Suprapubic skin (tissue), 4 donors: ENCODE measurements at places on chromosomes 4 and X. TPM values are rescaled to one million over a fixed set of nuclear protein-coding genes. Genes with fewer than 3 reads are reported as not detected.
A peak's percentile ranks its signal among the peaks of the same experiment; 100 is the strongest.

- DNase-seq: no peak
Observed at GRCh38 chr4:109213056-109213455, 89.4 kb downstream of the COL25A1 start.

DNA sequence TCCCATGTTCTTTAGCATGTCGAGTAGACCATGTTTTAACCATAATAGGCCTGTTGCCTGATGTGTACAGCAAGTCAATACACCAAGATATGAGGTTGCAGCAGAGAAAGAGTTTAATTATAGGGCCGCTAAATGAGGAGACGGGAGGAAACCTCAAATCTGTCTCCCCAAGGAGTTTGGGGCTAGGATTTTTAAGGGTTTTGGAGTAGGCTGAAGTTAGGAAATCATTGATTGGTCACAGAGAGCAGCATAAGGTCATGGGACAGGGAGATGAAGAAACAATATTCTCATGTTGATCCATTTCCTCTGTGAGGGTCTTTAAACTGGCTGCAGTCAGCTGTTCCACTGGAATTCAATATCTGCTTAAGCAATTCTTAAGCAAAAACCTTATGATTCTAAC lies 160.2 kb upstream of the GALNT7 start:
- DNase-seq: no peak

- no peak for DNase-seq
Observed at GRCh38 chr4:99208719-99209075, 10.3 kb downstream of the ADH6 start.

Gene GRID2
- not detected for total RNA-seq

Gene NLRP2B
- not detected for total RNA-seq

GRCh38 chr4:143082701-143083100 lies 102.0 kb upstream of the USP38 start:
- no peak for DNase-seq

Gene NR3C2
- 10.5 TPM for total RNA-seq

DNA sequence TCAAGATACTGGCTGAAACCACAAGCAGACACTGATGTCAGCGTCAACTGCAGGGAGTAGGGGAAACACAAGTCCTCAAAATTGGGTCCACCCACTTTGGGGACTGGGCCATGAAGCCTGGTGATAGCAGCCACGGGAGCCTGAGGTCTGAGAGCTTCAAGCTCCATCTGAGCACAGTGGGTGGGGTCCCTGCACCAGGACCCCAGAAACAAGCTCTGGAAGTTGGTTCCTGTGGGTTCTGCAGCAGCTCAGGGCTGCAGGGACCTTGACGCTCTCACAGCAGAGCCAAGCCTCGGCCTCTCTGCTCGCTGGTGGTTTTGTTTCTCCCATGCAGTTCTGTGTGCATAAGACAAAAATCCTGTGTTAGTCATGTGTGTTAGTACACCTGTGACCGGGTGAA lies 54.5 kb downstream of the CPLX1 start:
- no peak for DNase-seq

Gene NHS
- total RNA-seq: 9.9 TPM

DNA sequence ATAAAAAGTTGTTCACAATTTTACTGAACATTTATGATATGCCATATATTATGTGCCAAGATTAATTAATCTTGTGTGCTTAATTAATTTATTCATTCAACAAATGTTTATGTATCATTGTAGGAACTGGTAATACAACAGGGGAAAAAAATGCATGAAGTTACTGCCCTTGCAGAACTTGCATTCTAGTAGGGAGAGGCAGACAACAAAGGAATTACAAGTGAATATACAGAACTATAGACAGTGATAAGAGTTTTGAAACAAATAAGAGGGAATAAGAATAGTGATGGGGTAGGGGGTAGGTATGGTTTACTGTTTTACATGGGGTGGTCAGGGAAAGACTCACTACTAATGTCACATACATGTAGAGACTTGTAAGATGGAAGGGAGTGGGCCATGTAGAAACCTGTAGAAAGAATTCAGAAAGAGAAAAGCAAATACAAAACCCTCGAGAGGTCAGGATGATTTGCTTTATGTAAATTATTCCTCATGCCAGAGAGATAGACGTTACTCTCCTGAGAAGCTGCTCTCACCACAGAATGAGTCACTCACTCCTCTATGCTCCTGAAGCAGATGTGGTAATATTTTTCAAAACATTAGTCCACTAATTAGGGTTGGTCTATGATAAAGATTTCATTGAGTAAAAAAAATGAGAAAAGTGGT lies 855.0 kb upstream of the GRID2 start:
- DNase-seq: no peak

Gene SLC49A3
- total RNA-seq: 18.3 TPM

Gene ZDHHC15
- 0.65 TPM for total RNA-seq

GRCh38 chr4:119125931-119126330 lies 9.7 kb upstream of the MYOZ2 start:
- no peak for DNase-seq

Gene SSX2B
- not detected for total RNA-seq

DNA sequence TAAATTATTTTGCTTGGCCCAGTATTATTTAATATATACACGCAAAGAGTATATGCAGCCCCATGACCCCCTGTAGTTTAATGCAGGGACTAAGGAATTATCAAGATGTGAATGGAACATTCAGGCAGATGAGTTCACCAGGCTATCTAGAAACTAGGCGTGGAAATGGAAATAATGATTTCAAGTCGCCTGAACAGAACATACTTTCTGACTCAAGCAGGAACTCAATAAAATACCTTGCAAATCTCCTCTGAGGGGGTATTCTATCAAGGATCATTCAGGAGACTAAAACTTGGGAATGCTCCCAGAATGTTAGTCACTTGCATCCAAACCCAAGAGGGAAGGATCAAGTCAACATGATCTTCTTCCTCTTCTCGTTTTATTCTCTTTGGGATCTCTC lies 59.6 kb upstream of the RASSF6 start:
- no peak for DNase-seq

GRCh38 chr4:113978561-113979147 lies 793 bp downstream of the ARSJ start:
- DNase-seq: no peak

DNA sequence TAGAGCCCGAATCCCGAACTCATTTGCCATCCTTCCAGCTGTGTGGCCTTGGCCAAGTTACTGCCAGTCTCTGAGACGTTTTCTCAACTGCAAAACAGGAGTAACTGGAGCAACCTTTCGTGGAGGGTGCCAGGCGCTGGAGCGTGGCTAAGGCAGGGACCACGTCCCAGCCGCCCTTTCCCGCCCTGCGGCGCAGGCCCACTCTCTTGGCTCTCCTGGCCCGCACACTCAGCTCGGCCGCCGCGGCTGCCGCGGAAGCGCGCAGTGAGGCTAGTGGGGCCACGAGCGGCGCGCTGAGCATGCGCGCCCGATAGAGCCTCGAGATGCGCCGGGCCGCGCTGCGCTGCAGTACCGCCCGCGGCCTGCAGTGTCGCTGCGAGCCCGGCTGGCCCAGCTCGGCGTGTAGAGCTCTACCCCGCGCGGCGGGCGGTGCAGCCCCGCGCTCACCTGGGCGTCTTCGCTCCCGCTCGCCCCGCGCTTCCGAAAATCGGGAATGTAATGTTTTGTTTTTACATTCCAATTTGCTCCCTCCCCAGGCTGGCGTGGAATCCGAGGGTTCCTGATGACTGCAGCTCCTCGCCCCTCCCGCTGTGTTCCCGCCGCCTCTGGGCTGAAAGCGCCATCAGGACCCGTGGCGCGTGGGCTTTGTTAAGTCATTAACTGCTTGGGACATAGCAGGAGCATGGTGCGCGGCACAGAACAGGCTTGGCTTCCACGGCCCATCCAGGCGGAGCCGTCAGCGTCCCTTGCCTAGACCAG lies 4.0 kb upstream of the ZNF518B start:
- no peak for DNase-seq

GRCh38 chr4:66956852-66957251 lies 588.5 kb downstream of the CENPC start:
- DNase-seq: no peak

GRCh38 chr4:123092586-123092985 lies 170.2 kb upstream of the NUDT6 start:
- DNase-seq: no peak

- no peak for DNase-seq
Observed at GRCh38 chr4:126899331-126899801, 733.4 kb upstream of the INTU start.

Gene WDR17
- 0.65 TPM for total RNA-seq

DNA sequence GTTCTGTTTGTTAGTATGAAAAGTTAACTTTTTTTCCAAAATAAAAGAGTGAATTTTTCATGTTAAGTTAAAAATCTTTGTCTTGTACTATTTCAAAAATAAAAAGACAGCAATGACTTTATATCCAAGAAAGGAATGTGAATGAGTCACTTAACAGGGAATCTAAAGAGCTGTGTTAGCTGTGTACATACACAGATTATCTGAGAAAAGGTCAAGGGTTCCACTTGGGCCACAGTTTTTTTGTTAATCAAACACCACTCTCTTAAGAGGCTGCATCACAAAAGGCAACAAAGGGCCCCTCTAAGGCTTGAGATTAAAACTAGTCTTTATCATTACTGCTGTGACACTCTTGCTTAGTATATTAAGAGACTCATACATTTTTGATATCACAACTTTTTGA lies 82.1 kb downstream of the FIP1L1 start:
- DNase-seq: no peak

Gene RIBC1
- total RNA-seq: not detected

DNA sequence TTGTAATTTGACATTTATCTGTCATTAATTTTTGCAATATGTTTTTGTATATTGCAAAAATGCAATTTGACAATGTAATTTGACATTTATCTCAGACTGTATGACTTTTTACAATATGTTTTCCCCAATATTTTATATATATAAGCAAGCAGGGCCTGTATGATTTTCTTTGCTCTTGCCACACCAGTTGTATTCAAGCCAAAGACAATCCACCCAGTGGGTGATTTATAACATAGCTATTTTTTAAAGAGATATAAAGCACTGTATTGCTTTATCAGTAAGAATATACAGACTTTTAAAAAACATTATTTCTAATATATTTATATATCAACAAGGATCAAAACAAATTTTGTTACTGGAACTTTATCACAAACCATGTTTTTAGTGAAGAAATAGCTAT lies 47.3 kb downstream of the SLIT2 start:
- no peak for DNase-seq

- no peak for DNase-seq
Observed at GRCh38 chr4:177228599-177228998, 81.1 kb upstream of the NEIL3 start.

GRCh38 chr4:6331018-6331417 lies 61.4 kb downstream of the WFS1 start:
- DNase-seq: no peak

DNA sequence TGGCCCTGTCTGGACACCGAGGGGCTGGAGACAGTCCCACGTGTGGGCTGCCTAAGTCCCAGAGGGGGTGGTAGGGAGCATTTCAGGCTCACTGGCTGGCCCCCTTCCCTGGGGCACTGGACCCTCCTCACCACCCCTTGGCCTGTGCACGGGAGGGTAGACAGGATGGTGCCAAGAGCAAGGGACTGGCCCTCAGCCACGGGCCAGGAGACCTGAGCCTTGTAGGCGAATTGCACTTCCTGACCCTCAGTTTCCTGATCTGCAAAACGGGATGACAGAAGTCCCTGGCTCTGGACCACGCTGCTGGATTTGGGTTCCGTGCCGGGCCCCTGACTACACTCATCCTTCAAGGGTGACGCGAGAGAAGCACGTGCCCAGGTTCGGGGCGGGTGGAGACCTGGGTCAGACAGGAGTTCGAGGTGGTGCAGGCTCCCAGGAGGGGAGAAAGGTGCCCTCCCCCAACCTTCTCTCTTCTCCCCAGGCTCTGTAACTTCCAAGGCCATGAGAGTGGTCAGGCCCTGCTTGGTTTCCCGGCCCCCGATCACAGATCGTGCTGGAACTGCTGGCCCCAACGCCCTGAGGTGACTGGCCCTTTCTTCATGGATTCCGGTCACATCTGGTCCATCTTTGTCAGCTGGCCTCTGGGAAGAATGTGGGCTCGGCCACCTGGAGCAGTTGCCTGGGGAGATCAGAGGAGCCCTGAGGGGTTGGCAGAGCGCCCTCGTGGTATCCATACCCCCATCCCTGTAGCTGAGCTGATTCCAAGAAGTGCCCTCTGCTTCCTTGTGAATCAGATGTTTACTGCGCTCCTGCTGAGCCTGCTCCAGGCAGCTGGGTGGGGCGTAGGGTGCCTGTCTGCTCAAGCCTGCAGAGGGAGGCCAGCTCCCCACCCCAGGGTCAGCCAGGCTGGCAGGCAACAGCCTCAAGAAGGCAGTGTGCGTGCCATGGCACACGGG lies 3.3 kb downstream of the SH3BP2 start:
- DNase-seq: peak; percentile 80

GRCh38 chr4:152399246-152399645 lies 136.6 kb downstream of the FBXW7 start:
- no peak for DNase-seq

Gene GPRIN3
- total RNA-seq: 3.4 TPM

DNA sequence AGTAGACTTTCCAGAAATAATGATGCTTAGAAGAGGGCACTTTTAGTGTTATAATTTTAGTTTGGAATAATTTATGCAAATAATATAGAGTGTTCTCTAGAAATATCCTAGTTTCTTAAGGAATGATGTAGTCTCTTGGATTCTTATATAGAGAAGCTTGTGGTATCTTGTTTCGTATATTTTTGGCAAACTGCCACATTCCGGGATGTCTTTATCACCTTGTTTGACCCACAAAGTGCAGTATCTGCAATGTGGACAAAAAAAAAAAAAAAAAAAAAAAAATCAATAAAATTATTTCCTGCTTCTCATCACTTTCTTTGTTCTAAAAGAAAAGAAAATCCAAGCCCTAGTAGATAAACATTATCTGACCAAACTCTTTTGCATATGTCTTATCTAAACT lies 1577.7 kb upstream of the TENM3 start:
- no peak for DNase-seq

DNA sequence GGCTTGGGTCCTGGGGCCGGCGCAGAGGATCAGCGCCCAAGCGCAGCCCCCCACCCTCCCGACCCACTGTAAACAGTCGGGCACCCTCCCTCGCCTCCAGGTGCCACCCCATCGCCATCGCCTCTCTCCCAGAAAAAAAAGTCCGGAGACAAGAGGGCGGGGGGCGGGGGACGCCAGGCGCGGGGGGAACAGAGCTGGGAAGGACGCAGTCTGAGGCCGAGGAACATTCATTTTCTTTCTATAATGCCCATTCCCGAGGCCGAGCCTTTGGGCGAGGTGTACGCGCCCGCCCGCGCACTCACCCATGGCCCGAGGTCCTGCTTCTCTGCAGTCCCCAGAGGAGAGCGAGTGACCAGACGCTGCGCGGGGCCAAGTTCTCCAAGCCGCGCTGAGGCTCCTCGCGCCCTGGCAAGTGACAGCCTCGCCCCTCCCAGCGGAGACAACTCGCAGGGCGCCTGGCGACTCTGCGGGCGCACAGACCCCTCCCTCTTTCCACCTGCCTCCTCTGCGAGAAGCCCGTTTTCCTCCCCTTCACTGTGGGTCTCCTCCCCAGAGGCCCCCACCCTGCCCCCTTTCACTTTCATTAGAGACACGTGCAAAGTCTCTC lies 63.5 kb upstream of the WDR17 start:
- DNase-seq: peak; percentile 60

Gene CXCL10
- not detected for total RNA-seq

Gene BMP3
- 1.7 TPM for total RNA-seq

- DNase-seq: no peak
Observed at GRCh38 chr4:94084155-94084554, 123.5 kb upstream of the SMARCAD1 start.

Gene CFP
- total RNA-seq: 1.3 TPM
